T-helper 22 cell (primary cell): ENCODE measurements at places on chromosomes 5 and 9.

DNA sequence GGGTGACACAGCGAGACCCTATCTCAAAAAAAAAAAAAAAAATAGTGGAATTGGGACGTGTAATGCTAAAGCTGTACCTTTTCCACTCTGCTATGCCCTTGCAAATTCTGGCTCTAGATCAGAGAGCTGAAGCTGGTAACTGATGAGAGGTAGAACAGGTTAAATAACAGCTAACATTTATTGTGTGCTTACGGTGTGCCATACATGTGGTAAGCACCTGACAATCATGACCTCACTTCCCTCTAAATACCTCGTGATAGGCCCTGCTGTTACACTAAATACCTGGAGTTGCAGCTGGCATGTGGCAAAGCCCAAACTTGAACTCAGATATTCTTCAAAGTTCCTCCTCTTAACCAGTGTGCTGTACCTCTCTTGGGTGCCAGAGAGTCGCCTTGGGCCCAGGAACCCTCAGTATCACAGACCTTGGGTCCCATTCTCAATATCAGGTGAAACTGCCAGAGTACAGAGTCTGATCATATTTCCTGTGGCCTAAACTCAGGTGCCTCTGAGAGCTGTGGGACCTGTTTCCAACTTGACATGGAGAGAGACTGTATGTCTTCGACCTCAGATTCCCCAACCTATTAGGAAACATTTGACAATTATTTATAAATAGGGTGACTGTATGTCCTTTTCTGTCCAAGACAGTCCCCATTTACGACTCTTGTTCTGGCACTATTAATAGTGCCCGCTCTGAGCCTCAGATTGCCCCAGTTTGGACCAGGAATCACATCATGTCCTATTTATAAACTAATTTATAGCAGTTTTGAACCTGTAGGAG is 4.8 kb downstream of the ARL10 start:
- DNase-seq = no peak

DNA sequence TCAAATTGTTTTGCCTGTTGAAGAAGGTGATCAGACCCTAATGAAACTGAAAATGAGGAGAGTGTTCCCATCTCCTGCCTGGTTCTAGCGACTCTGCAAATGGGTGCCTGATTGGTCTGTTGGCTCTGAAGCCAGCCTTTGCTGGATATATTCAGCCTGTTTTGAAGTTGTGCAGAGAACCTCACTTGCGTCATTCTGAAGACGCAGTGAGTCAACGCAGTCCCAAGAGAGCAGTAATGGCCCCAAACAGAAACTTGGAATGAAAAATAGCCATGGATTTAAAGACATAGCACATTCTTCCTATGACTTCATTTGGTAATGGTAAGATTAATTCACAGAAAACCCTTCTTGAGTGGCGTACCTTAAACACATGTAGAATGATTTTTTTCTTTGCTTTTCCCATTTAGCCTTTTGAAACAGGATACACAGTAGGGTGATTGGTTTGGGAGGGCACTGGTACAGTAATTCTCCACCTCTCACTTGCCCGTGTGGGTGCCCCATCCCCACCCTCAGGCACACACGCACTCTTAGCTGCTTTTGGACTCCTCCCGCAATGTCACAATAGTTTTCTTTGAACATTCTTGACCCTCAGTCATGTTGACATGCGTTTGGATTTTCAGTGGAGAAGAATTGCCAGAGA is 54.1 kb upstream of the ABL1 start:
- DNase-seq = no peak

DNA sequence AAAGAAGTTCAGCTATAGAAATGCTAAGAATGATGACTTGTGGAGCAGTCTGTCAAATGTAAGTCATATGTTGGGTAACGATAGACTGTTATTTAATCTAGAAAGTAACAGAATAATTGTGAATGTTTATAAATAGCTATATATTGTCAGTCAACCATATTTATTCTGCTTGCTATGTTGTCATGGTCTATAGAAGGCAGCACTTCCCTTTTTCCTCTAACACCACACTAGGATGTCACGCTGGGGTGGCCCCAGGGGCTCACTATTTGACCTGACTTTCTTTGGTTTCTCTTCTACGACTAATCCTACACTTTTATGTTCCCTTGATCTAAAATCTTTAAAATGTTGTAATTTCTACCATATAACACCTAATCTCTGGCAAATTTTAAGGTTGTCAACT is 20.5 kb downstream of the ERAP2 start:
- DNase-seq = no peak

DNA sequence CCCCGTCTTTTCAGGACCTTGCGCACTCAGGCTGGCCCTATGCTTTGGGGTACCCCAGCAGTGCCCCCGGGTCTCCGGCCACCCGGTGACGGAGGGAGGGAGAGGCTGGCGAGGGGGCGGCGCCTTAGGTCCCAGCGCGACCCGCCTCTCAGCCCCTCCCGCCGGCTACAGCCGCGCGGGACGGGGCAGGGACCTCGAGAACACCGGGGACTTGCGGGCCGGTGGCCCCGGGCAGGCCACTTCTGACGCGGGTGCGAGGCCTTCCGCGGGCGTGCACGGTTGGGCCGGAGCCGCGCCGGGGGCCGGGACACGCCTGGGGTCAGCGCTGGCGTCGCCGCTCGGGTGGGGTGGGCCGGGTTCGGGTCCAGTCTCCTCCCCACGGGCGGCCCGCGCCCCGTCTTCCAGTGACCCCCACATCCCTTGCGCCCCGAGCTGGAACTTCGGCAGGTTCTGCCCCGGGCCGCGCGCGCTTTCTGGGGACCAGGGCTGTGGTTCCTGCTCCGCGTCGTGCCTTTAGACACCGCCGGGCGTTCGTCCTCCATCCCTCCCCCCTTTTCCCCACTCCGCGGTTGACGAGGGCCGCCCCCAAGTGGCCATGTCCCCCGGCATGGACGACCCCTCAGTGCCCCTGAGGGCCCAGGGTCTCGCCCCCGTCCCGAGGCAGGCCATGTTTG is 3.8 kb upstream of the SQSTM1 start:
- no peak for DNase-seq

GRCh38 chr5:142785206-142785605 is 15.0 kb downstream of the ARHGAP26 start:
- no peak for DNase-seq

DNA sequence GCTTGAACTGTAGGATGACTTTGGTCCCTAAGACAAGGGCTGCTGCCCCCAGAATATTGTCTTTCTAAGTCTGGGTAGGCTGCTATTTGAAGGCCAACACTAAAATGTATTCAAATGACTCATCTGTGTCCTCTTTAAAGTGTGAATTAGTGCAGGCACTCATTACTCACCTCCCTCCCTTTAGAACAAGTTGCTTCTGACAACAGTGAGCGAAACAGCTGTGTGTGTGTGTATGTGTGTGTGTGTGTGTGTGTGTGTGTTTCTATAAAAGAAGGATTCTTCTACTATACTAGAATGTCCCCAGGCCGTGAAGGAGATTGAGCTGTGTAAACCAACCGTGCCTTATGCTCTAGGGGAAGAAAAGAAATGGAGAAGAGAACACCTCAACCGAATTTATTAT is 1337.2 kb downstream of the PTPRD start:
- no peak for DNase-seq

DNA sequence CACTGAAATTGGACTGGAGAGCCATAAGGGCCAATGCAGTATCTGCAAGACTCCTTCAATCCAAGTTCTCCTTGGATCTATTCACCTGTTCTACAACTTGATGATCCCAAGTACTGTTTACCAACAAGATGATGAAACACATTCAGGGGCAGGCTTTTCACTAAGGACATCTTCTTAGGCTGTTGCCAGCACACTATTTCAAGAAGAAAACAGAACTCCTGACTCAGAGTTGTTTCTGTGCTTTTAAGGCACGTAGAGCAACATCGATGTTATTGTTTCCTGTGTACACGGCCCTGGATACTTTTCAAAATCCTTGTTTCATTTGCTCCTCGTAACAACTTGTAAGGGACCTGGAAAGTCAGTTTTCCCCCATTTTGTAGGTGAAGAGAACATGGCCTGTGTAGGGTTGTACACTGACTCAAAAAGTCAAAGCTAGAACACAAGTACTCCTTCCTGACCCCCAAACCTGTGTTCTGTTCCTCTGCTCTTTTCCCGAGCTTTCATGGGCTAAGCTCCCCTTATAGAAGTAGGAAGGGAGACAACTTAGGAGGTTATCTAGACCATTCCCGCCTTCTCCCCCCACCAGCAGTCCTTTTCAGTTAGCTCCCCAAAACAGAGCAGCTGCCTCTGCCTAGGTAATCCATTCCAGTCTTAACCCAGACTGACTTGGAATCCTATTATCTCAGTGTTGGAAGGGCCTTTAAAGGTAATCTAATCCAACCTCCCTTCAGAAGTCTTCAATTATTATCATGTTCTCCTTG is 5.2 kb upstream of the MGAT1 start:
- DNase-seq = no peak

DNA sequence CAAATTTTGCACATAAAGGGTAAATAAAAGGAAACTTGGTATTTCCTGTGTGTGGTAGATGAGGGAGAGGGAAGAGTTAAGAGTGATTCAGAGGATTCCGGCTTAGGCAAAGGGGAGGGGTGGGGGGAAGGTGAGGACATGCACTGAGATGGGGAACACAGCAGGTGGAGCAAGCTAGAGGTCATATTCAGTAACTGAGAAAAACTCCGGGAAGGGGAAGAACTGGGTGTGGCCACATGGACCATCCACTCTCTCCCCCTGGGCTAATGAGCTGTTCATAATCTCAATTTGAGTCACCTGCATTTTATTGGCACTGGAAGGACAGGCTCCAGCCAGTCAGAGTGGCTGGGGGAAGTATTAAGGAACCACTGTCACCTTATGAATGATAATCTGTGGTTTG is 45.1 kb upstream of the UGCG start:
- no peak for DNase-seq

- no peak for DNase-seq
These were observed 38.8 kb downstream of the RAD50 start for GRCh38 chr5:132595624-132596023.

DNA sequence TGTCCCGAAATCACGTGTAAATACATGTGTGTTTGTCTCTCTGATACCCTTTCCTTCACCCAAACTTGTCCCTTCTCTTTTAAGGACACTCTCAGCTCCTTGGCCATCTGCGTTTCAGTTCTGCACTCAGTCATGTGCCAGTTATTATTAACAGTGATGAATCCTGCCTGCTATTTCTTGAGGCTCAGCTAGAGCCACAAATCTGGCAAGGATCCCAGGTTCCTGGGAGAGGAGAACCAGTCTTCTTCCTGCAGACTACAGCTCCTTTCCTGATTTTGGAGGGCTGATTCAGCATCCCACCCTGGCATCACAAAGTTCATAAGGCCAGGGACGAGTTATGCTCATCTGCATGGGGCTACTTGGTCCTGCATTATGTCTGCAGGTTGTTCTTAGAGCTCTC is 5.6 kb downstream of the MAMDC2 start:
- no peak for DNase-seq

GRCh38 chr9:37209431-37210386 is 89.3 kb downstream of the ZCCHC7 start:
- DNase-seq = no peak

DNA sequence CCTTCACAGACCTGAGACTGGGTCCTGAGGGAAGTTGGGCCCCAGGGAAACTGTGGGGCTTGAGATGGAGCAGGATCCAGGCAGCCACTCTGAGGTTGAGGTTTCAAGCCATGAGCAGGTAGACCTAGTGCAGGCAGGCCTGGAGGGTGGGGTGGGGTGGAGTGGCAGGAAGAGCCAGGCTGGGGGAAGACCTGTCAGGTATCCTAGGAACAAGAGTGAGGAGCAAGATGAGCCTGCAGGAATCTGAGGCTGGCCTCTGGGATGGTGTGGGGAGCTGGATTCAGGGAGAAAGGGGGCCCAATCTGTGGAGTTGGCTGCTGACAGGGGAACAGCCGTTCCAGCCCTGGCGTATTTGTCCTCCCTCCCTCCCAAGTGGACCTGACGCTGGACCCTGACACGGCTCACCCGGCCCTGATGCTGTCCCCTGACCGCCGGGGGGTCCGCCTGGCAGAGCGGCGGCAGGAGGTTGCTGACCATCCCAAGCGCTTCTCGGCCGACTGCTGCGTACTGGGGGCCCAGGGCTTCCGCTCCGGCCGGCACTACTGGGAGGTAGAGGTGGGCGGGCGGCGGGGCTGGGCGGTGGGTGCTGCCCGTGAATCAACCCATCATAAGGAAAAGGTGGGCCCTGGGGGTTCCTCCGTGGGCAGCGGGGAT is 9.8 kb downstream of the RACK1 start:
- no peak for DNase-seq

GRCh38 chr5:168227001-168227400 is 64.4 kb upstream of the WWC1 start:
- no peak for DNase-seq

GRCh38 chr5:109448838-109449237 is 39.1 kb upstream of the PJA2 start:
- no peak for DNase-seq

- no peak for DNase-seq
These were observed 283.3 kb upstream of the TUT7 start for GRCh38 chr9:86637515-86637914.

DNA sequence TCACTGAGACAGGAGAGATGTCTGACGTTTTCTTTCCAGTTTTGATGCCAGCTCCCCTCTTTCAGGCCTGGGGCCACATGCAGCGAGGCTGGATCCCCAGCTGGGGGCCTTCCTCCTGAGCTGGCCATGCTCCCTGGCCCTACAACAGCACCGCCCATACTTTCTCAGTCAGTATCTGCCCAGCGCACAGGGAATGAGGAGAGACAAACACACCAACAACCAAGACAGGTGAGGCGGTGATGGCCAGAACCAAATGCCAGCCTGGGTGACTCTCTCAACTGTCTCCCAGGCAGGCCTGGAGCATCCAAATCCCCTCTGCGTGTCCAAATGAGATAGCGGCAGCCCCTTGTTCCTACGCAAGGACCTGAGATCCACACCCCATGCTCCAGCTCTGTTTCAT is 109.6 kb downstream of the ROR2 start:
- DNase-seq = no peak

- DNase-seq = no peak
These were observed 44.0 kb upstream of the ZNF608 start for GRCh38 chr5:124790301-124790894.

GRCh38 chr5:76294573-76294972 is 108.5 kb upstream of the IQGAP2 start:
- DNase-seq = no peak

- DNase-seq = no peak
These were observed 494.9 kb upstream of the MEF2C start for GRCh38 chr5:89377767-89378455.

DNA sequence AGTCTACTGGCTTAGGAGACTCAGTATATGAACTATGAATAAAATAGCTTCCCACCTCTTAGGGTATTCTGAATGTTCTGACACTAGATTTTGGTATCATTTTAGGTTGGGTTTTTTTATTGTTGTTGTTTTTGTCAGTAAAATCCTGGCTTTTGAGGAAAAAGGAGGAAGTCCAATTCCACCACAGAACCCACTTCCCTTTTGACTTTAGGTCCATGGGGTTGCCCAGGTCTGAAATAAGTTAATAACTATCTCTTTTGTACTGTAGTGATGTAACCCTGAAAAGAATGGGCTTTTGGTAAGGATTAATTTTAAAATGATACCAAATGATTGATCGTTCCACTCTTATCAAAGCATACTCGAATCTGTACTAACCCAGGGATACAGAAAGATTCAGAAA is 29.1 kb upstream of the IL12B start:
- DNase-seq = no peak

DNA sequence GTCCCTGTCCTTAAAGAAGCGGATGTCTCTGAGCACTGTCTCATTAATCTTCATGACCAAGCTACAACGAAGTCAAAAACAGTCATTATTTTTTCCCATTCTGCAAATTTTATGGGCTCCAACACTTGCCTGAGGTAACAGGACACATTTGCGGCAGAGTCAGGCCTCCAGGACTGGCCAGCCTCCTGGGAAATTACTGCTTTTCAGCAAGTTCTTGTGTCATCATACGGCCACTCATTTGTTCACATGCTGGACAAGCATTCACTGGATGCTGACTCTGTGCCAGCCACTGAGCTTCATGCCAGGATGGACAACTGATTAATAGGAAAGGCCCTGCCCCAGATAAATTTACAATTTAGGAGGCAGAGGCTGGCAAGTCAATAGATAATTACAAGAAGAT is 305.7 kb downstream of the ACTL7B start:
- DNase-seq = no peak
